ENCODE measurements at places on chromosomes 2 and 18.
A peak's percentile ranks its signal among the peaks of the same experiment; 100 is the strongest.

- no peak for DNase-seq
Measured at GRCh38 chr2:160505256-160505655, 11.6 kb upstream of the RBMS1 start.

DNA sequence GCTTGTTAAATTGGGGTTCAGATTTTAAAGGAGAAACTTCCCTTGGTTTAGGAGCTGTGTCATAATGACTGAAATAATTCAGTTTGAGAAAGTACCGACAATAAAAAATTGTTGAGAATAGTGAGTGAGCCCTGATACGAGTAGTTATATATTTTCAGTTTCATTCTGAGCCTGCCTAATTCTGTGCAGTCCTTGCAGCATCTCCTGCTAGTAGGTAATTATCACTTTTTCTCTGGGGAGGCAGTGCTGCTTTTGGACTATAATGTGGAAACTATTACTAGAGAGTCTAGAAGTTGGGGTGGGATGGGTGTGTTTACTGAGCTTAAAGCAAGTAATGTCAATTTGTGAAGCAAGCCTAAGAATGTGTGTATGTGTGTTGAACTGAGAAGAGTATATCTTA lies 21.7 kb downstream of the ZNF638 start:
- peak; percentile 15 for DNase-seq

DNA sequence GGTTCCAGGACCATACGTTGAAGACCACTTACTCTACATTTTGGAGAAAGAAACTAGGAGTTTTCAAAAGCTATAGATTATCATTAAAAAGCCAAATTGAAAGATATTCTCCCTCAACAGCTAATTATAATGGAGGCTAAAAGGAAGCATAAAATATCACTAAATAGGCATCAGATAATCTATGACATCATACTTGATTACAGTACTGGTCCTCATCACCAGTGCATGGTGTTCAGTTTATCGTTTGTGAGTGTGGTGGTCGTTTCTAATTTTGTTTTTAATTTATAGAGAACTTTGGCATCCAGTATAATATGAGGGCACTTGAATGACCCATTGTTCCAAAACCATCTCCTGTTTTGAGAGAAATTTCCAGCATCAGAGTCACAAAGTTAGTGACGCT lies 80.9 kb downstream of the HNRNPLL start:
- DNase-seq: no peak

DNA sequence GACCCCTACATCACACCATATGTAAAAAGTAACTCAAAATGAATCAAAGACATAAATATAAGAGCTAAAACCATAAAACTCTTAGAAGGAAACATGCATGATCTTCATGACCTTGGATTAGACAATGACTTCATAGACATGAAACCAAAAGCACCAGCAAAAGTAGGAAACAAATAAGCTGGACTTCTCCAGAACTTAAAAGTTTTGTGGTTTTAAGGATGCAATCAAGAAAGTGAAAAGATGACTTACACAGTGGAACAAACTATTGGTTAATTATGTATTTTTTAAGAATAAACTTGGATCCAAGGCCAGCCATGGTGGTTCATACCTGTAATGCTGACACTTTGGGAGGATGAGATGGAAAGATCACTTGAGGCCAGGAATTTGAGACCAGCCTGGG lies 150.2 kb downstream of the GALNT1 start:
- no peak for DNase-seq

GRCh38 chr2:33342171-33342570 lies 134.3 kb upstream of the RASGRP3 start:
- no peak for DNase-seq

DNA sequence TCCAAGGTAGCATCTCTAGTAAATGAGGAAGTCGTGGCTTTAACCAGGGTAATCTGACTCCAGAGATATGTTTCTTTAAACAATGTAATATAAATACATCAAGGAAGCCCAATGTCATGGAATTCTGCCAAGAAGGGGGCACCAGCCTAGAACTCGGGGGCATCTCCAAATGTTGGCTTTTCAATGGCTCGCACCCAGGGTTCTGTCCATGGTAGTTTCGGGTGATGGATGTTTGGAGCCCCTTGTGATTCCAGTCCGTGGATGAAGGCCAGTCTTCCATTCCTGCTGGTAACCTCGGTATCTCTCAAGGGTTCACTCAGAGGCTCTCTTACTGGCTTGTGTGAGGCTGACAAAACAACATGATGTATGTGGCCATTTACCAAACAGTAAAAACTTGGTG lies 91.7 kb upstream of the SPHKAP start:
- no peak for DNase-seq

- DNase-seq: no peak
Measured at GRCh38 chr2:136049991-136050920, 64.8 kb upstream of the DARS1 start.

DNA sequence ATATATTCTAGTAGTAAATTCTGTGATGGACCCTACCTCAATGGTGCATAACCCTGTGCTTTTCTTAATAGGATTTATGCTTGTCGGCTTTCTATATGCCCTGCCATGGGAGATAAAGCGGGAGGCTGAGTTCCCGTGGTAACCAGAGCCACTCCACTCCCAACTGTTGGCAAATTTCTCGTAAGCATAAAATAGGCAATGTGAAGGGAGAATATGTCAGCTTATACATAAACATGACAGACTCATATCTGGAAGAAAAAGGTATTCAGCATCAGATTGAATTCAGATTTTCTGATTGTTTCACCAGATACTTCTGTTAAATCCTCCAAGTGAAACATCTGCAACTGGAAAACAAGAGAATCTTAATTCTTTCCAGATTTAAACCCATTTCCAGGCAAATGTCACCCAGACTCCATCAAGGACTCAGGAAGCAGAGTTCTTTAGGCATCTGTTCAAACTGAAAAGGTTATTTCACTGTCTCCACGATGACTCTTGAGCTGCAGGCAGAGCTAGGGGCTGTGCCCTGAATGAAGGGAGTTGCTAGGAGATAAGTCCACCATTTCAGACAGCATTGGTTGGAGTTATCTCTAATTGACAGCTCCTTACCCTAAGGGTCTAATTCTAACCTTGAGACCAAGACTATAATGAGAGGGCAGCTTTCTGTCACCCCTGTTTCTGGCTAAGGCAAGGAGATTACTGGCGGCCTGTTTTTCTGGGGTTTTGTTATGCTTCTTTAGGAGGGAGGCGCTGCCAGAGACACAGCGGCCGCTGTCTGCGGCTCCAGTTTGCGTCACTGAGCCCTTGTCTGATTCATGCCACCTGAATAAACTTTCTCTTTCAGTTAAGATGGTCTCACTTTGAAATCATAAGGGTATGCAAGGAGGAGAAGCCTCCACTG lies 381.3 kb downstream of the SOX11 start:
- DNase-seq: no peak

- DNase-seq: no peak
Measured at GRCh38 chr18:76497021-76497420, 2.0 kb upstream of the ZNF516 start.

DNA sequence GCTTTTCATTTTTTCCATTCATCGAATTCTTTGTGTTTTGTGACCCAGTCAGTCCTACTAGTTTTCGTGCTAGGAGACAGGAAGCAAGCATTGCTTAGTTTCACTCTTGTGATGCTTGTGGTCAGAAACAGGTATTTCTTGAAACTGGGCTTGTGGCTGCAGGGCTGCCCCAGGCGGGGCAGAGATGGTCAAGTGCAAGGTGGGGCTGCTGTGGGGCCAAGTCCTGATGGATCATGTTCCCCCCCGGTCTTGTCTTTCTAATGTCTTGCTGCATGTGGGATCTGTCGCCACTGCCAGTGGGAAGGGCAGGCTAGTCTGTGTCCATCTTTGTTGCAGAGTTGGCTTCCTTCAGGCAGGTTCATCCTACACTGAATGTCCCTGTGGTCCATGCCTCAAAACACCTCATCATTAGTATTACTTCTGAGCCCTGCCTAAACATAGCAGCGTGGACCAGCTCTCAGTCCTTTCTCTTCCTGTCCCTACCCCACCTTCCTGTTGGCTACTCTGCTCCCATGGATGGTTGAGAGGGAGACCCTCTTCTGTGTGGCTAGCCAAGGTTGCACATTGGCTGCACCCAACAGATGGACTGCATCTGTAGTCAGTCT lies 38.7 kb downstream of the INPP4A start:
- DNase-seq: no peak

DNA sequence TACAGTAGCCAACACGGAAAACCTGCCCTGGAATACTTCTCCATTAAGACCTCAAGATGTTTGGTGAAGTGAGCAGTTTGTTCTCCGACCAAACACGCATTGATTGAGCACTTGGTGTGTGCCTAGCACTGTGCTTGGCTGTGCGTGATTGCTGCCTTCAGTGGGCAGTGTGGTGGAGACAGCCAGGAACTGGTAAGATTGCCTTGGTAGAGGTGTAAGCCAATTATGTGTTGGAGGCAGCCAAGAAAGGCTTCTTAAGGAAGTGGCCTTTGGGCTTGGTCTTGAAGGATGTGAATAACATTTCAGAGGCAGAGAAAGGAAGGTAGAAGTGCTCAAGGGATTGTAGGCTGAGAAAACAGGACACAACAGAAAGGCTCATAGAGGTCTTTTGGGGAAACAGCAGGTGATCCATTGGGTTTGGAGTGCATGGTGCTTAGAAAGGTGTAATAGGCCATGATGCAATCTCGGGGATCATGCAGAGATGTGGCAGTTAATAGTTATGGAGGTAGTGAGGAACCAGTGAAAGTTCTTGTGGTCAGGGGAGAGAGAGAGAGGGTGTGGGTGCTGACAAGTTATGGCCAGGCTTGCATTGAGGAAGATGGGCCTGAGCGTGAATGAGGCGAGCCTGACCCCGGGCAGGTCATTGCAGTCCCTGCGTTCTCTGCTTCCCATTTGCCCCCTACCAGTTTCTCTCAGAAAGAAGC lies 6.3 kb downstream of the B3GNT2 start:
- peak; percentile 35 for DNase-seq

DNA sequence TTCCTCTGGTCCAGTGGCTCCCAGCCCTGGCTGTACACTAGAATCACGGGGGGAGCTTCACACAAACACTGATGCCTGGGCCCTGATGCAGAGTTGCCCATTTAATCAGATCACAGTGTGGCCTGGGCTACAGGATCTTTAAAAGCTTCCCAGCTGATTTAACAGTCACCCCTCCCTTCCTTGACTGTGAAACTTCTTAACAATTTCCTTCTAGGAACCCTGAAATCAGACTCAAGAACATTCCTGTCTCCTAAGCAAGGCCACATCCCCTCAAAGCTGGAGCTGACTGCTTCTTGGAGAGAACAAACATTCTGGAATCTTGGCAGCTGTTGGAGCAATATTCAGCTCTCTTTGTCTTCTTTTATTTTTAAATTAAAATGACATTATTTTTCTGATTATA lies 88.7 kb downstream of the ADD2 start:
- no peak for DNase-seq

GRCh38 chr2:135163306-135163705 lies 111.2 kb downstream of the RAB3GAP1 start:
- no peak for DNase-seq

DNA sequence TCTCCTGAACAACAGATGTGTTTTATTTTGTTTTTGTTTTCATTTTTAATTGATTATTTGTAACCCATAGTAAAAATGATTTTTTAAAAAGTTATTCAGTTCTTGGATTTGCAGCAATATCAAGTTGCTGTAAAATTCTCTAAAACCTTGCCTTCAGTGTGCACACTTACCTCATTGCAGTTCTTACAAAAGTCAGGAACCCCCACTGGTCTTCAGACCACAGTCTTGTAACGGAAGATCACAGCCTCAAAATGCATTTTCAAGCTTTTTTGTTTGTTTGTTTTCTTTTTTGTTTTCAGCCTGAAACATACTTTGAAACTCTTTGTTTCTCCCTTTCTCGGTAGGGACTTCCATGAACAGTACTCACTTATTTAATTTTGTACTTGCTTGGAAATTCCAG lies 1012.8 kb upstream of the GYPC start:
- DNase-seq: no peak

DNA sequence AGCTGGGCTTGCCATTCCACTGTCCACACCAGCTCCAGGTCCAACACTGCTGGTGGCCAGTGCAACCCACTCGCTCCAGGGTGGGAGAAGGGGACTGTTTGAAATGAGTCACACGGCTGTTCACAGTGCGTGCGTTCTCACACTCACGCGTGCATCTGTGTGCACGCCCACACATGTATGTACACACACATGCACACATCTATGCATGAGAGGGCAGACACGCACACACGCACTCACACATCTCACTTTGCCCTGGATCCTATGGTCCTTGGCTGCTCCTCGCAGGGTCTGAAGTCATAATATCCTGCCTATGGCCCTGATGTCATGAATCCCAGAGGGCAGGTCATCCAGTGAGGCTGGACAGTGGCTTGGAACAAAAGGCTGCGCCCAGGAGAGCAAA lies 182.8 kb downstream of the EIPR1 start:
- DNase-seq: no peak

GRCh38 chr2:219245899-219246230 lies 586 bp downstream of the STK16 start:
- peak; percentile 58 for DNase-seq

Measured in activated naive CD4-positive, alpha-beta T cell treated with anti-CD3 and anti-CD28 coated beads for 36 hours (primary cell).